ENCODE measurements at places on chromosomes 7 and 10.

- no peak for DNase-seq
Measured at GRCh38 chr10:34384372-34384771, 430.7 kb downstream of the PARD3 start.

GRCh38 chr7:8638076-8638475 is 204.7 kb downstream of the NXPH1 start:
- DNase-seq: no peak

GRCh38 chr10:68110027-68110426 is 739 bp downstream of the MYPN start:
- peak; percentile 74 for DNase-seq

DNA sequence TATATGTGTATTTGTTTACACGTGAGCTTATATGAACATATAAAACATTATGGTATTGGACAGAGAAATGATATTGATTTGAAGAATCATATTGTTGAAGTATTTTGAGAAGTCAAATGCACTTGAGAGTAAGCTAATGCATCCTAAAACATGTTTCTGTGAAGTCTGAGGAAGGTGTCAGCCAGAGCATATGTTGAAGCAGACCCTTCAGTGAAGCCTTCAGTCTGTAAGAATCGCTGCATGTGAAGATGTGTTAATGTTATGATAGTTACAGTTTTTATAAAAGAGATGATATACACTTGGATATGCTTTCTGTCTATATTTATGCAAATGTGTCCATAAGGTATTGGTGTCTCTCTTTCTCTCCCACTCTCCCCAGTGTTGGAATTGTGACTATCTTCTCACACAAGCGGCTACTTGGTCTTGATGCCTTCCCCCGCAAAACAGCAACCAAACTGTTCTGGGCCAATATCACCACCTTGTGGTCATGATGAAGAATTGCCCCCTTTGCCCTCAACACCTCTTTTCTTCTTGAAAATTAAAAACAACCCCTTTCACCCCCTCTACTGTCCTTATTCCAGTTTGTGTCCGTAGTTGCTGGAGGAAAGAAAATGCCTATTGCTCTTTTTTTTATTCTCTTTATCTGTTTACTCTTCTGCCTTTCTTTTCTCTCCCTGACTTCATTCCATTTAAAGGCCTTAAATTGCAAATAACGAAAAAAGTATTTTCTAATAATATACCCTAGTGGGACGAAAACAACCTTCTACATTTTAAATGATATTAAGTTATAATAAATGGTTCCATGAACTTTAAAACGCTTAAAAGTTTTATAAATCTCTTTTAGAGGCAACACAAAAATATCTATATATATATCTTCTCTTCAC is 64.9 kb downstream of the IKZF1 start:
- peak; percentile 16 for DNase-seq

DNA sequence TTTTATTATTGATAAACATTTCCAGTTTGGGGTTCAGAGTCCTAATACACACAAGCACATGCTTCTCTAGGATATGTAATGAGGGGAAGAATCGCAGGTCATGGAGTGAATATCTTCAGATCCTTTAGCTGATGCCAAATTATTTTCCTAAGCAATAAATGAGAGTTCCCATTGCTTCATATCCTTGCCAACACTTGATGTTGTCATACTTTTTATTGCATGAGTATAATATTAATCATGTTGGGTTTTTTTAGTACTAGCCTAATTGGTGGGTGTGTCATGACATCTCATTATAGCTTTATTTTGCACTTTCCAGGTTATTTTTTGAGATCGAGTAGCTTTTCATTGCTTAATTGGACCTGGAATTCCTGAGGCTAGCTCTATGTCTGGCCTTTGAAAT is 35.3 kb downstream of the TLX1 start:
- no peak for DNase-seq

GRCh38 chr7:41404375-41405074 is 298.4 kb downstream of the INHBA start:
- DNase-seq: no peak

All from iris pigment epithelial cell (primary cell).